ENCODE measurements at places on chromosomes 3 and 15. TPM values are rescaled to one million over a fixed set of nuclear protein-coding genes. Genes with fewer than 3 reads are reported as not detected.

Gene RFT1
- 32.3 TPM for total RNA-seq

Gene GOLGA8O
- total RNA-seq = 20.0 TPM

Gene CFAP100
- total RNA-seq = not detected

Gene DNAH12
- 0.05 TPM for total RNA-seq

Gene GOLGA6L9
- total RNA-seq = 2.3 TPM

Gene ZNF660
- total RNA-seq = 0.55 TPM

Gene NR2F2
- total RNA-seq = not detected

Gene CCDC54
- not detected for total RNA-seq

Gene PRC1
- total RNA-seq = 180 TPM

Gene WDR76
- 87.0 TPM for total RNA-seq

Gene SAMD7
- not detected for total RNA-seq

DNA sequence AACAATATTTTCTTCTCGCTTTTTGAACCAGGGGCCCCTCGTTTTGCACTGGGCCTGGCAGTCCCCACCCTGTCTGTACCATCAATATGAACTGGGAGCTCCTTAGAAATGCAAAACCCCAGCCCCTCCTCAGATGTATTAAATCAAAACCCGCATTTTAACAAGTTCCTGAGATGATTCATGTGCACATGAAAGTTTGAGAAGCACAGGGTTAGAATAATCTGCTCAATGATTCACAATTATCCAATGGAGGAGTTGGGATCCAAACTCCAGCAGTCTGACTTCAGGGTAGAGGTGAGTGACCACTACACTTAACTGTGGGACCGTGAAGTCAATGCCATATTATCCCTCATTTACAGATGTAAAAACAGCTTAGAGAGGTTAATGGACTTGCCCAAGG, 256.4 kb downstream of the IGSF11 start:
- H3K27ac ChIP-seq = no peak overlapping the region
- no peak overlapping the region for H3K4me3 ChIP-seq
- H3K36me3 ChIP-seq = no peaks in the 10 kb centered on the region
- H3K4me1 ChIP-seq = no peaks in the 10 kb centered on the region

DNA sequence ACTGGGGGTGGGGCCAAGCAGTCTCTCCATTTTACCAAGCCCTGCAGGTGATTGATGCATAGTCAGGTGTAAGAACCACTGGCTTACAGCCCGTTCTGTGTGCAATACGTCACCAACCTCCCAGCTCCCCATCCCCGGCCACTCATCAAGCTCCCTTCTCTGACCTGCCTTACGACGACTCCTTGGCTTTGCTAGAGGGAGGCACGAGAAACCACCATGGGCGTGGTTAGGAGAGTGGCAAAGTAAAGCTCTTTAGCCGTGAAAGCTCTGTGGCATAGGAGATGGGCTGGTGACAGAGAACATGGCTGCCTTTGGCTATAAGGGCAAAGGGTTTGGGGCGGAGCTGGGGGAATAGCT, 109.1 kb downstream of the BDH1 start:
- no peak overlapping the region for H3K27ac ChIP-seq
- H3K4me1 ChIP-seq = peaks cover 21% of the 10 kb centered on the region
- peaks cover 3% of the 10 kb centered on the region for H3K27me3 ChIP-seq
- H3K36me3 ChIP-seq = no peaks in the 10 kb centered on the region
- H3K4me3 ChIP-seq = no peak overlapping the region

DNA sequence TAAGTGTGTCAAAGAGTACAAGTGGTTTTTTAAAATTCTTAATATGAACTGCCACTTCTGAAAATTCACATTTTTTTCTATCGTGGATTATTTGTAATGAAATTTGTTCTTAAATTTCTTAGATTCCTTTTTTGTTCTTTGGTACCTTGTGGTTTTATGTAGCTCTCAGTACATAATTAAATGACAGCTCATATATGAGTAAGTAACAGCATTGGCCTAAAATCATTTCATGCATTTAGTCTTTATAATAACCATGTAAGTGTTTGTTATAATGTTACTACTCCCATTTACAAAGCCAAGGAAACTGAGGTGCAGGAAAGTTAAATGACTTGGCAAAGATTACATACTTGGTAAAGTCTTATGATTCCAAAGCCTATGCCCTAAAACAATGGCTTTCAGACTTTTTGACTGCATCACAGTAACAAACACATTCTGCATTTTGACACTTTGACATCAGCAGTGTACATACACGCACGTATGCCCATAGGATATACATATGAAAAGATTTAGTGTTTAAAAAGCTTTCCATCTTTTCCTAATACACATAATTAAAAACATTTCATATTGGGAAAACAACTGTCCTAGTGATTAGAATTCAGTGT, 14.9 kb downstream of the SPRED1 start:
- H3K4me1 ChIP-seq = no peaks in the 10 kb centered on the region
- no peaks in the 10 kb centered on the region for H3K36me3 ChIP-seq
- H3K27ac ChIP-seq = no peak overlapping the region
- no peak overlapping the region for H3K4me3 ChIP-seq

DNA sequence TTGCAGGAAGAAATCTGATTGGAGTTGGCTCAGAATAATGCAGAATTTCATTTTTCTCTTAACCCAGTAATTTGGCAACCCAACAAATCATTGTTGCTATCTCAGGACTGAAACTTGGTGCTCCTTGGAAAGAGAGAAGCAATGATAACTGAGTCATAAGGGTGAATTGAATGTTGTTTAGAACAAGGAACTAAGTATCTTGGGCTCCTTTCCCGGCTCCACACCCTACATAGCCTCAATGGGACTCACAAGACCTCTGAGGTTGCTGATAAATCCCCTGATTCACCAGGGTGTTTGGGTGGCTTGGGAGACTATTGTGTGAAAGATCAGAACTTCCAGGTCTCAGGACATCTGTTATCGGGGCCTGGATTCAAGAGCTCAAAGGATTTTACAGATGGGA, 7.8 kb upstream of the RAB8B start:
- H3K27ac ChIP-seq = no peak overlapping the region
- no peaks in the 10 kb centered on the region for H3K36me3 ChIP-seq
- no peak for DNase-seq
- H3K4me3 ChIP-seq = no peak overlapping the region
- H3K27me3 ChIP-seq = peaks cover 3% of the 10 kb centered on the region

- no peaks in the 10 kb centered on the region for H3K4me1 ChIP-seq
- peaks cover 35% of the 10 kb centered on the region for H3K27me3 ChIP-seq
- H3K27ac ChIP-seq = no peak overlapping the region
- H3K36me3 ChIP-seq = no peaks in the 10 kb centered on the region
- no peak overlapping the region for H3K4me3 ChIP-seq
These were observed 282.5 kb upstream of the TLE3 start for GRCh38 chr15:70379938-70380883.

- no peak for DNase-seq
- H3K27me3 ChIP-seq = peaks cover 18% of the 10 kb centered on the region
- H3K36me3 ChIP-seq = no peaks in the 10 kb centered on the region
- H3K27ac ChIP-seq = no peak overlapping the region
These were observed 160.9 kb downstream of the IMPG2 start for GRCh38 chr3:101159478-101159877.

GRCh38 chr3:38331257-38332022, 15.1 kb upstream of the XYLB start:
- no peak overlapping the region for H3K27ac ChIP-seq
- DNase-seq = no peak
- no peak overlapping the region for H3K4me3 ChIP-seq
- no peaks in the 10 kb centered on the region for H3K4me1 ChIP-seq

DNA sequence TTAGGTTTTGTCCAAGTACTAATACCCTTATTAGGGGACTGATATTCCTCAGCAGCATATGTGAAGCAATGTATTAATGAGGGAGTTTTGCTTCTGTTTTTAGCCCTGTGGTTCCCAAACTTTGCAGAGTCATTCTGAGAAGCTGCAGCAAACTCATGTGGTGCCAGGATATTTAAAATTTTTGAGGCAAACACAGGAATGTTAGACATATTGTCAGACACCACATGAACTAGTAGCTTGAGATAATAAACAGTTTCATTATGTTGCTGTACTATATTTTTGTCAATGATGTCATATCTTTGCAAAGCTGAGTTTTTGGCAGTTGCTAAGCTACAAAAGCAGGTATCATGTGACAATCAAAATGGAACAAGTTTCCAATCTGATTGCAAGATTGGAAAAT, 36.6 kb downstream of the ATP6V1A start:
- H3K4me3 ChIP-seq = no peak overlapping the region
- peaks cover 11% of the 10 kb centered on the region for H3K36me3 ChIP-seq
- DNase-seq = no peak

DNA sequence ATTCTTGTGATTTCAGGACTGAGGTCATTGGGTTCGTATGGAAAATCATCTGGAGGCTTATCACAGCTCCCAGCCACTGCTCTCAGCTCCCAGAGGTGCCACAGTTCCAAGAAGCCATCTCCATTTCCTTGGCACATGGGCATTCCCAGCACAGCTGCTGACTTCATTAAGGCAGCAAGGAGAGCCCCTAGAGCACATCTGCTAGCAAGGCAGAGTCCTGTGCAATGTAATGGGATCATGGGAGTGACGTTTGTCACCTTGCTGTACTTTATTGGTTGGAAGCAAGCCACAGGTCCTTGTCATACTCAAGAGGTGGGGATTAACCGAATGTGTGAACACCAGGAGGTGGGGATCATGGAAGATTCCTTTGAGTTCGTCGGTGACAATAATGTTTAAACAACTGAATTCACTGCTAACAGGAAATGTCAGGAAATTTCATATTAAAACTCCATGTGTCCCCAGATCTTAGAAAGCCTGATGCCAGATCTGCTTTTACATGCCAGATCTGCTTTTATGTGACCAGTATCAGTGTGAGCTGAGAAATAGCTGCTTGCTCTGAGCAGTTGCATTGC, 148.8 kb downstream of the GABRG3 start:
- DNase-seq = no peak
- H3K27me3 ChIP-seq = no peaks in the 10 kb centered on the region
- H3K4me3 ChIP-seq = no peak overlapping the region
- no peaks in the 10 kb centered on the region for H3K4me1 ChIP-seq
- H3K36me3 ChIP-seq = no peaks in the 10 kb centered on the region

DNA sequence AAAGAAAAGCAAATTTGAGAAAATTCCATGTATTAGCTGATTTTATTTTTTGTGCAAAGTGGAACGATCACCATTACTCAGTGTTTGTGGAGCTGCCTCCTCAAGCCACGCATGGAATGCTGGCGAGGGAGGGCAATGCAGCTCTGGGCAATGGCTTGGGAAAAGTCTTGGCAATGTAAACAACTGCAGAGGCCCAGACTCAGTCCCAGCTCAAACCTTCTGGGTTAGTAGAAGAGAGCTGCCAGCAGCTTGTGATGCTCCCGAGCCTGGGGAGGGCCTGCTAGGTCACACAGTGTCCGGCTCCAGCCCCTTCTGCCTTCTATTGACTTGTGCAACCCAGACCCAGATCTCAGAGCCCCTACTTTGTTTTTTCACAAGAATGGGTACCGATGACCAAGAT, 4.3 kb downstream of the EPHB1 start:
- no peak overlapping the region for H3K4me3 ChIP-seq
- DNase-seq = no peak
- H3K27me3 ChIP-seq = peaks cover 43% of the 10 kb centered on the region

GRCh38 chr3:32531010-32531647, 28.5 kb upstream of the CMTM6 start:
- no peak for DNase-seq
- H3K4me3 ChIP-seq = no peak overlapping the region
- H3K27me3 ChIP-seq = no peaks in the 10 kb centered on the region
- H3K27ac ChIP-seq = no peak overlapping the region

DNA sequence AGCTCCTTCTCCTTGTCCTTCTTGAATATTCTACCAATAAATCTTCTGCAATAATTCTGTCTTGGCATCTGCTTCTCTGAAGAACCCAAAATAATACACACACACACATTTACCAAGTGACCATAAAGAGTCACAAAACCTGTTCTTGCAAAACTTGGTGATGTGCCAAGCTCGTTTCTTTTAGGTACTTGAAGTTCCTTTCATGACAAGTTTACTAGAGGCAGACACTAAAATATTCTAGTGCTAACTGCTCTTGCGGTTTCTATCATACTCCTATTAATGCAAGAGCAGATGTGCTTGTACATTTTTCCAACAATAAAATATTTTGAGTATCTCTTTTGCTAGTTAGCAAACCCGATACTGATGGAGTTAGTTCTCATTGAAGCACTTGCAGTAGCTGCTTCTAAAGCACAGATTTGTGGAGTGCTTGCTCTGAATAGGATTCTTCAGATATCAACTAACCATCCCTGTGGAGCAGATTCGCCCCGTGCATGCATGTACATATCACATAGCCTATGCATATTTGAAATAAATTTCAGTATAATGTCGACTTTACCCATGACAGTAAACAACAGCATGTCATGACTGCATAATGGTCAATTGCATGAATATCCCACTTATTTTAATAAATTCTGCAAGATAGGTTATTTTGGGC, 23.2 kb downstream of the HHLA2 start:
- no peak overlapping the region for H3K27ac ChIP-seq
- no peak overlapping the region for H3K4me3 ChIP-seq
- no peak for DNase-seq
- H3K27me3 ChIP-seq = no peaks in the 10 kb centered on the region
- peaks cover 17% of the 10 kb centered on the region for H3K4me1 ChIP-seq

DNA sequence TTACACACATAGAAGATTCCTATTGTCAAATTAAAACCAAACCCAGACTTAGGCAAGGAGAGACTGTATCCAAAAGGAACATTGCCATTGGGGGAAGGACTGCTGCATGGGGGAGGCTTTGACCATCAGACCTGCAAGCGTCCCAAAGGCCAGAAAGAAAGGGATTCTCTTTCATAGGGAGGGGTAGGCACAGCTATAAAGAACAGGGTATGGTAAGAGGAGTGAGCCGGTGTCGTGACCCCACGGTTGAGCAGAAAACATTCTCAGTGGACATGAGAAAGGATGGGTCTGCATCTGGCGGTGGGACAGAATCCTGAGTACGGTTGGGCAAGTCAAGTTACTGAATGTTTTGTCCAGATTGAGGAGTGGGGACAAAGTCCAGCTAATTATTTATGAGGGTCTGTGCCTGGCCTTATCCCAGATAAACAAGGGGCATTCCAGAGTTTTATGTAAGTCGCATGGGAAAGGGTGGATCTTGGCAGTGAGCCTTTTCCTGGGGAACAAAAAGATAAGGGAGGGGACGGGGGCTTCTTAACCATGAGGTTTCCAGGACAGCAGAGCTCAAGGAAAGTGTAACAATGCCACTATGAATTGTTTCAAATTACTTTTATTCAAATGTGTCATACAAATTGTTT, 357.8 kb downstream of the OCA2 start:
- no peaks in the 10 kb centered on the region for H3K4me1 ChIP-seq
- no peaks in the 10 kb centered on the region for H3K36me3 ChIP-seq
- no peak overlapping the region for H3K4me3 ChIP-seq
- no peak overlapping the region for H3K27ac ChIP-seq

Measured in activated CD8-positive, alpha-beta T cell treated with anti-CD3 and anti-CD28 coated beads, Interleukin-2, amount 10 ng/mL, durations not matched to agents 7 days and 5 days (primary cell).